Calu3 (cell line): ENCODE measurements at places on chromosomes 6 and 20. TPM values are rescaled to one million over a fixed set of nuclear protein-coding genes. Genes with fewer than 3 reads are reported as not detected.

- no peaks in the 10 kb centered on the region for H3K4me1 ChIP-seq
- H3K4me3 ChIP-seq: no peak overlapping the region
- H3K36me3 ChIP-seq: no peaks in the 10 kb centered on the region
- no peak overlapping the region for H3K27ac ChIP-seq
Observed at GRCh38 chr6:92810913-92811312, 608.4 kb downstream of the EPHA7 start.

- no peaks in the 10 kb centered on the region for H3K4me1 ChIP-seq
- H3K27me3 ChIP-seq: no peaks in the 10 kb centered on the region
- H3K4me3 ChIP-seq: no peak overlapping the region
- H3K36me3 ChIP-seq: no peaks in the 10 kb centered on the region
Observed at GRCh38 chr6:23692184-23692583, 433.8 kb upstream of the NRSN1 start.

- no peak for DNase-seq
- no peak overlapping the region for H3K4me3 ChIP-seq
- no peak overlapping the region for H3K27ac ChIP-seq
- H3K4me1 ChIP-seq: peaks cover 14% of the 10 kb centered on the region
Observed at GRCh38 chr6:116411284-116411623, 40.5 kb downstream of the DSE start.

Gene OR2H2
- total RNA-seq: not detected in 2 replicates

DNA sequence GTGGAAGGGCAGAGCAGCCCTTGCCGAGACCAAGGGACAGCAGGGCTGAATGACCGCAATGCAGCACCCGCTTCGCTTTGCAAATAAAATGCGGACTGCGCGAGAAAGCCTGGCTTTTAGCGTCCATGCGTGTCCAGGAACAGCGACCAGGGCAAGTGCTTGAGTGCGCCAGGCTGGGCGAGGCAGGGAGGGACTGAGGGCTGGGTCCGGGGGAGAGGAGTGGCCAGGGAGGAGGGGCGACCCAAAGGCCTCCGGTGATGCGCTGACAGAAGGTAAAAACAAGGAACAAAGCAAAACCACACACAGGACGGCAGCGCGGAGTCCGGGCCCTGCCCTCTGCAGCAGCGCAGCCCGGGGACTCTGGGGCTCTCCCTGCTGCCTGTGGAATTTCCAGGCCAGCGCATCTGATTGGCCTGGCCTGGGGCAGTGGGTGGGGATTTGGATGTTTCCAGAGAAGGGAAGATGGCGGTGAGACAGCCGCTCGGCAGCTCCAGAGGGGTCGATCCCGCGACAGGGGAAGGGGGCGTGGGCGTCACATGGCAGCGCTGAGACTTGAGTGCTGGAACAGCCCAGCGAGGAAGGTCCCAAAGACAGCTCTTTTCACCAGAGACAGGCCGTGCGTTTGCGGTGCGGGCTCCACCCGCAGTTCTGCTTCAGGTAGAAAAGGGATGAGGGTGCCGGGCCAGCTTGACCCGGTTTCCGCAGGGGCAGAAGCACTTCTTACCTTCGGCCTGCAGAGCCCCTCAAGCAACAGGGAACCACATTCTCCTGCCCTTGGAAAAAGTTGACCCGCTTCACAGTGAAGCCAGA is 51.8 kb downstream of the SSR1 start:
- H3K4me1 ChIP-seq: peaks cover 10% of the 10 kb centered on the region
- DNase-seq: peak; percentile 83
- H3K4me3 ChIP-seq: peak overlapping the region; percentile 69
- H3K36me3 ChIP-seq: peaks cover 16% of the 10 kb centered on the region
- H3K27ac ChIP-seq: peak overlapping the region; percentile 54

- no peaks in the 10 kb centered on the region for H3K4me1 ChIP-seq
- peaks cover 6% of the 10 kb centered on the region for H3K36me3 ChIP-seq
- H3K27me3 ChIP-seq: no peaks in the 10 kb centered on the region
- no peak overlapping the region for H3K27ac ChIP-seq
- H3K4me3 ChIP-seq: no peak overlapping the region
Observed at GRCh38 chr20:63618291-63618980, 8.5 kb downstream of the GMEB2 start.
